Naive thymus-derived CD4-positive, alpha-beta T cell (primary cell): ENCODE measurements at places on chromosomes 6 and 20.

GRCh38 chr6:125285936-125286335 lies 15.8 kb downstream of the HDDC2 start:
- DNase-seq, result no peak

DNA sequence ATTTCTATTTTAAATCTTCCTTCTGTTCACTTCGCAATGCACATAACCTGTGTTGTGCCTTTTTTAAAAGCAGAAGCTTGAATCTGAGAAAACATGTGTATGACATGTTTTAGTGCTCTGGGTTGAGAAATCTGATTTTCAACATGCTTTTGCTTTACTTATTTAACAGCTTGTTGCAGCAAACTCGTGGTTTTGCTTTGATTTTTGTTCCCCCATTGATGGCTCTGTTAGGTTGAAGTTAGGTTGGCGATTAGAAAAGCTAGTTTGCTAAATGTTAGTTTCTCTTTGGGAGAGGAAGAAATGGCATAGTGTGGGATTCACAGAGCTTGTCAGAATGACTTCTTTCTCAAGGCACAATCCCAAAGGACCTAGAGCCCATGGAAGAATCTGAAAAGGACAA lies 170.8 kb downstream of the TMEM242 start:
- no peak for DNase-seq

DNA sequence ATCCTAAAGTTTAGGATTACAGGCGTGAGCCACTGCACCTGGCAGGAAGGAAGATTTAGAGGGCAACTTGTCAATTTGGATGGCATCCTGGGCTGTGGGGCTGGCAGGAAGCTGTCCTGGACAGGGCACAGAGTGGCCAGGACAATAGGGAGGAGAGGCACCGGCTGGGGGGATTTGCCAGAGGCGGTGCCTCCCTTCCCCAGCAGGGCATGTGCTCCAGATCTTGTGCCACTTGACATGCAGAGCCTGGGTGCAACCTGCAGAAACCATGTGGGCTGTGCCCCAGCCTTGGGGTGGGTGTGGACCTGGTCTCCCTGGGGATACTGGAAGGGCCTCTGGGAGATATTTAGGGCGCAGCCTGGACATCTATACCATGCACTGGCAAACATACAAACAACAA lies 58.6 kb upstream of the EEF1A1 start:
- DNase-seq, result no peak

DNA sequence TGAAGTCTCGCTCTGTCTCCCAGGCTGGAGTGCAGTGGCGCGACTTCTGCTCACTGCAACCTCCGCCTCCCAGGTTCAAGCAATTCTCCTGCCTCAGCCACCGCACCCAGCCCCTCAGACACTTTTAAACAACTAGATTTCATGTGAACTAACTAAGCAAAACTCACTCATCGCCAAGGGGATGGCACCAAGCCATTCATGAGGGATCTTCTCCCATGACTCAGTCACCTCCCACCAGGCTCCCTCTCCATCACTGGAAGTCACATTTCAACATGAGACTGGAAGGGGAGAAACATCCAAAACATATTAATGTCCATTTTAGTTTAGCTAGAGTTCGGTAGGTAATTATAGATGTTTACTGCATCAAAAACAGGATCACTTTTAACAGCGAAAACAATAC lies 95.9 kb upstream of the PRL start:
- no peak for DNase-seq

DNA sequence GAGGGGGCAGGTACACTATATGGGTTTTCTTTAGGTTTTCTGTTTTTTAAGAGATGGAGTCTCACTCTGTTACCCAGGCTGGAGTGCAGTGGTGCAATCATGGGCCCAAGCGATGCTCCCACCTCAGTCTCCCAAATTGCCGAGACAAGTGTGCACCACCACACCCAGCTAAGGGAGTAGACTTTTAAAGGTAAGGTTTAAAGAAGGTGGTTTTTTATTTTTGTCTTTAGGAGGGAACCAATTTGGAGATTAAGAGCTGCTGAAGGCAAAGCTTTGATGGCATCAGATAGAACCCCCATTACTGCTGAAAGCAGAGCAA lies 7.9 kb downstream of the SRSF6 start:
- no peak for DNase-seq

- DNase-seq, result no peak
Measured at GRCh38 chr6:143614235-143614634, 63.5 kb upstream of the PHACTR2 start.

GRCh38 chr20:34074101-34074760 lies 37.8 kb downstream of the EIF2S2 start:
- no peak for DNase-seq

DNA sequence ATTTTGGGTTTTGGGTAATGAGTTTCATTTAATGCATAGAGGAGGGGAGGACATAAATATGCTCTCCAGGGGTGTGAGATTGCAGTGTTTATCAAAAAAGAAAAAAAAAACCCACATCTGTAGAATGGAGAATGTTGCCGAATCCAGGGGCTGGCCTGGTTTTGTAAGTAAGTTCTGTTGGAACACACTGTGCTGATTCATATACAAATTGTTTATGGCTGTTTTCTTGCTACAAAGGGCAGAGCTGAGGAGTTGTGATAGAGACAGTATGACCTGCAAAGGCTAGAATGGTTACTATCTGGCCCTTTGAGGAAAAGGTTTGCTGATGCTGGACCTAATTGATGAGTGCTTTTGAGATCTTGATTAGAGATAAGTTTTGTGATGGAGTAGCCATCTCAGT lies 30.4 kb downstream of the SCAF8 start:
- DNase-seq, result no peak

DNA sequence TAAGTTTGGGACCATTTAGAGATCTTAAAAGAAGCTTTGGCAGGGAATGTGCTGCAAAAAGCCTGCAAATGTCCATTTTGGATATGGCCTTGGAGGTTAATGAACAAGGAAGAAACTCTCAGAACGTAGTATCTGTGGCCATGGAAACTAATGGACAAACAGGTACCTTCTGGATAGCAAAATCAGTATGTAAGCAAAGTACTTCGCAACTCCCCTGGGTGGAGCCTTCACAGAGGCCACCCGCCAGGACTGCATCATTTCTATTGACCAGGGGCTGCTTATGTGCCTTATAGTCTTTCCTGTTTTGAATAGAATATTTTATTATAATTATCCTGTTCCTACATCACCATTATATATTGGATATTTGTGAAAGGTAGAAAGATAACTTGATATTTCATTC lies 510.8 kb upstream of the SYNCRIP start:
- DNase-seq, result no peak

DNA sequence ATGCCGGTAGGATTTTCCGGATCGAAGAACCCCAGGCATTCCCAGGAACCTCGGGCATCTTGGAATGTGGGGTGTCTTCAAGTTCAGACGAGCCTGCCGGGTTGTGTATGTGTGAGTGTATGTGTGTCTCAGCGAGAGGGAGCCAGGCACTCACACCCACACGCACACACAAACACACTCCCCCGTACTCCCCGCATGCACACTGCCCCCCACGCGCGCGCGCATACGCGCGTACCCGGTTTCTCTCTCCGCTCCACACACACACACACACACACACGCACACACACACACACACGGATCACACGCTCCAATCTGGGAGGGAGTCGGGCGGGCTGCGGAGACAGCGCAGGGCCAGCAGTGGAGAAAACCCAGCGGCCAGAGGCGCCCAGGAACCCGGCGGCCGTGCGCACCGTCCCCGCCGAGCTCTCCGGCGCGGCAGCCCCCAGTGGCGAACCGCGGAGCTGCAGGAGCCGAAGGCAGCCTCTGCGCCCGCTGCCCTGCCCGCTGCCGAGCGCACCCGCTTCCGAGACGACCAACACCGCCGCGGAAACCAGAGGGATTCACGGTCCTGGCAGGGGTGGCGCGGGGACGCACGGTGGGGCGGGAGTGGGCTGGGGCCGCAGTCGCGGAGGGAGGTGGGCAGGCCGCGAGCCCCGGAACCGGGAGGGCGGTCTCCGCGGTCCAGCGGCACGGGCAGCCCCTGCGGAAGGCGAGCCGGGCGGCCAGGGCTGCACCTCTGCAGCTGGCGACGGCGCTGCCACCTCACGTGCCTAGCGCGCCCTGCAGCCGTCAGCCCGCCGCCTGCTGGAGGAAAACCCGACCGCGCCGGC lies at the start of gene LRFN2:
Gene LRFN2, minus strand, starts transcription at position 125 of the 830 bp plus-strand sequence.
- DNase-seq, result peak; percentile 39

GRCh38 chr6:40523505-40524172 lies 63.5 kb downstream of the LRFN2 start:
- DNase-seq, result no peak

GRCh38 chr6:48111143-48111506 lies at the start of gene PTCHD4:
PTCHD4 (minus strand) TSS chr6:48111197; CDS start chr6:48068957, 42,240 bp downstream.
- DNase-seq, result no peak

DNA sequence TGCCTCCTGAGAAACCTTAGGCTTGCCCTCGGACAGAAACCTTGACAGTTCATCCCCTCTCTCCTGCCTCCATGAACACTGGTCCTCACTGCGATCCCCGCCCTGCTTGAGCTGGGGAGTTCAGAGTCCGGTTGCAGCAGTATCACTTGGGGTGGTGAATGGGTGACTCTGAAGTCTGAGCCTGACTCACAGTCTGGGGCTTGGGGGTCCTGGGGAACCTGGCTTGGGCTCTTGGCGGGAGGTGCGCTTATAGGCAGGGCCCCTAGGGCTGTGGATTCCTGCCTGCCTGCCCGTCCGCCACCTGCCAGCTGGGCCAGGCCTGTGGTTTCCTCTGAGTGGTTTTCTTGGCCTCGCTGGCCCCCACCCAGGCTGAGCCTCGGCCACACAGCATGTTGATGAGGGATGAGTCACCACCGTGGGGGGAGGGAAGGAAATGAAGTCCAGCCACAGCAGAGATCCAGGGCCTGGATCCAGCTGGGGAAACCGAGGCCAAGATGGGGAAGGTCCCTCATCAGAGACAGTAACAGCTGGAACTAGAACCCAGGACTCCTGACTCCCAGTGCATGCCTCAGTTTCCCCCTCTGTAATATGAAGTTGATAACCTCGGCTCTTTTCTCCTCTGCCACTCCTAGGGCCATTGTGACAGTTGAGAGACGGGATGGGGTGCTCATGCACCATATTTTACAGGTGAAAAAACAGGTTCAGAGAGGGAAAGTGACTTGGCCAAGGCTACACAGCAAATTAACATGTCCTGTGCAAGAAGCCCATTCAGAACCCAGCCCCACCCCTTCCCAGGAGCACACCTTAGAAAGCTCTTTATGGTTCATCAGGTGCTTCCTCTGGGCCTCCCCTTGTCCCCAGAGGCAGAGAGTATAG lies 9.2 kb downstream of the FOXS1 start:
- no peak for DNase-seq

- DNase-seq, result no peak
Measured at GRCh38 chr6:106773522-106773921, 144.1 kb downstream of the QRSL1 start.

DNA sequence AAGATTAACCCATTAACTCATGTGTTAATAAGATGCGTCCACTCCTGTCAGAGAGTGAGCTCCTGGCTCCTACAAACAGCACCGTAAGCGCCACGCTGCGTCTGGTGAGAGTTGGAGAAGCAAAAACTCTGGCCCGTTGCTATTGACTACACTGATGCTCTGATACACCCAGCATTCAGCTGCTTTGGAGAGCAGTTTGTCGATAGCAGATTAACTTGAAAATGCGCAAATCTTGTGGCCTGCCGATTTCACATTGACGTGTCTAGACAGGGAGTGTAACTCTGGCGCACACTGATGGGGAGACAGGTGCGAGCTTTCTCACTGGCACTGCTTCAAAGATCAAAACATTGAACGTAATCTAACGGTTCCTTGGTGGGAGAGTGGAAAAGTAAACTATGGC lies 151.7 kb upstream of the RPS6KA2 start:
- DNase-seq, result no peak
